ENCODE measurements at places on chromosomes 16 and 17.

DNA sequence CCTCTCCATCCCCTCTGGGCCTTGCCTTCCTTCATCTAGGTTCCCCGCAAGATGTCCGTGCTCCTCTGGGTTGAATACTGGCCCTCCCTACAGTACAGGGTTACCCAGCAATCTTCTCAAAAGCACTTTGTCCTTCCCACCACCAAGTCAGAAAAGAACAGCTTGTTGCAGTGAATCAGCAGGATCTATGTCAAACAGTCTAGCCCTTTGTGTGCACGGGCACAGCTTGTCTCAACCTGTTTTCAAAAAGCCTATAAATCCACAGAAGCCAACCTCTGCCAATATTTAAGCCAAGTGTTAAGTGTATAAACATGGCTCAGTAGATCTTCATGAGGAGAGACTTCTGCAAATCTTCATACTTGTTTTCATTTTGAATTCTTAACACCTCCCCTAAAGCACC lies 25.2 kb downstream of the C17orf67 start:
- no peaks in the 10 kb centered on the region for H3K36me3 ChIP-seq
- H3K27ac ChIP-seq: no peak overlapping the region
- no peak overlapping the region for H3K4me3 ChIP-seq
- peaks cover 8% of the 10 kb centered on the region for H3K4me1 ChIP-seq

DNA sequence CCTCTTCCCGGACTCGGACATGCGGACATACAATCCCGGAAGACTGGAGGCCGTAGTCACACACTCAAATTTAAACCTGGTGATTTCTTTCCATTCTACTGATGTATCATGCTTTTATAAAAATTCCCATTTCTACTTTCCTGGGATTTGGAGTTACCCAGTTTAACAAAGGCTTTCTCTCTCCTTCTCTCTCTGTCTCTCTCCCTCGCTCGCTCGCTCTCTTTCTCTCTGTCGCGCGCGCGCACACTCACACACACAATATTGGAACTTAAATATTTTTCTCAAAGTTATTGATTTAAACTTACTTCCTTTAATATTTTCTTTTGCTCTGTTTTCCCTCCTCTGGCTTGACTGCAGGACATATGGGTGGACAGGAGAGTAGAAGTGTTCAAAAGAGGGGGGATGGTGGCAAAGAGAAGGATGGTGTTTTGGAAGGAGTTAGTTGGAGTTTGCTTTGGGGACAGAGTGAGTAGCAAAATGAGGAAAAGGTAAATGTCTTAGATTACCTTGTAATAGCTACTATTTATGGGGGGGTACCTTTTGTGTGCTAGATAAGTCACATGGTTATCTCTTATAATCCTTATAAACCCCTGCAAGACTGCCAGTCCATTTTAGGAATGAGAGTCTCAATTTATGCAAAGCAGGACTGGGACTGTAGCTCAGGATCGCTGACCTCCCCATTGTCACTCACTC lies 878 bp upstream of the TRIM25 start:
- H3K27me3 ChIP-seq: no peaks in the 10 kb centered on the region
- H3K4me1 ChIP-seq: peaks cover 52% of the 10 kb centered on the region
- peak; percentile 50 for DNase-seq
- peak overlapping the region; percentile 95 for H3K4me3 ChIP-seq
- 0 out of 2 replicates have a peak, but pooled peaks cover 2% of the 10 kb centered on the region for H3K36me3 ChIP-seq
- peak overlapping the region; percentile 34 for H3K27ac ChIP-seq

GRCh38 chr16:11880007-11880406 lies 28.7 kb upstream of the RSL1D1 start:
- DNase-seq: no peak
- peaks cover 56% of the 10 kb centered on the region for H3K36me3 ChIP-seq
- no peak overlapping the region for H3K27ac ChIP-seq

GRCh38 chr16:30119428-30119827 lies 3.6 kb downstream of the MAPK3 start:
- no peak for DNase-seq
- H3K27ac ChIP-seq: no peak overlapping the region
- H3K36me3 ChIP-seq: peaks cover 3% of the 10 kb centered on the region
- H3K27me3 ChIP-seq: no peaks in the 10 kb centered on the region

DNA sequence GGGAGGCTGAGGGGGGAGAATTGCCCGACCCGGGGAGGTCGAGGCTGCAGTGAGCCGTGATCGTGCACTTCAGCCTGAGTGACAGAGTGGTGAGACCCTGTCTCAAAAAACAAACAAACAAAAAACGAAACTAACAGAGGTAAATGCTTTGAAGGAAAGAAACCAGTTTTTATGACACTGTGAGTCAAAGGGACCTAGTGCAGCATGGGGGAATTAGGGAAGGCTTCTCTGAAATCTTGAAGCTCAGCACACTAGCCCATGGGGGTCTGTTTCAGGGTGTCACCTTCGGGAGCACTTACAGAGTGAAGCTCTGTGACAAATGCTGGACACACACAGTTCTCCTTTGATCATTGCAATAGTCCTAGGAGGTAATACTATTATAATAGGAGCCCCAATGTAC lies 16.6 kb downstream of the ITPRIPL2 start:
- H3K4me3 ChIP-seq: no peak overlapping the region
- H3K36me3 ChIP-seq: no peaks in the 10 kb centered on the region
- no peaks in the 10 kb centered on the region for H3K27me3 ChIP-seq
- no peaks in the 10 kb centered on the region for H3K4me1 ChIP-seq
- H3K27ac ChIP-seq: no peak overlapping the region

- no peak for DNase-seq
- 0 out of 2 replicates have a peak, but pooled peaks cover 2% of the 10 kb centered on the region for H3K4me1 ChIP-seq
- no peaks in the 10 kb centered on the region for H3K36me3 ChIP-seq
- no peak overlapping the region for H3K27ac ChIP-seq
Measured at GRCh38 chr17:385178-385835, 32.7 kb upstream of the RPH3AL start.

DNA sequence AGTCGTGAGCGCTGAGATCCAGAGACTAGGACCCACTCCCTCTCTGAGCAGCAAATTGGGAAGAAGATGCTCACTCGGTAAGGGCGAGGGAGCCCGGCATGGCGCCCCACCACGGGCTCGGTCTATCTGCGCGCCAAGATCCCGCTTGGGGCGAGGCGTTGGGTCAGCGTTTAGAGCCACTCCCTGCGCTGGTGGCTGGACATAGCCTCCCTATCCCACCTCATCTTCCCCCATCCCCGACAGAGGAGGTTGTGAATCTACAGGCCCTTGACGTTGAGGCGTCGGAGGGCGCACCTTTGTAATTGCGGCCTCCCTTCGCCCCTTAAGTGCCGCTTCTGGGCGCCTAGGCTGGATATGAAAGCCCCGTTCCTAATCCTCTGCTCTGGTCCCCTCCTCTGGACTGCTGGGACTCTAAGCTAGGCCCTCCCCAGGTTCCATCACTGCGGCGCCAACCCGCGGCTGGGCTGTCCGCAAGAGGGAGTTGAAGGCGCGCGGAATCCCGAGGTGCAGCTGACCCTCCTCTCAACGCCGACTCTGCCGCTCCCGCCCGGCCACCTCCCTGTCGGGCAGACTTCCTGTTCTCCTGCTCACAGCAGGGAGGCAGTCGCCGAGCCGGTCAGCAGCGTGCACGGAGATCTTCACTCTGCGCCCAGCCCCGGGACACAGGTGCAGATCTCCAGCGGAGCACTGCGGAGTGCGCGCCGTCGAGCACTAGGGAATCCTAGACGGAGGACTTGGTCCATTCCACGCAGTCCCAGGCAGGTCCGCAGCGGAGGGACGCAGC lies 16.1 kb upstream of the HOXB9 start:
- H3K4me1 ChIP-seq: no peaks in the 10 kb centered on the region
- H3K27me3 ChIP-seq: no peaks in the 10 kb centered on the region
- H3K36me3 ChIP-seq: no peaks in the 10 kb centered on the region
- H3K4me3 ChIP-seq: no peak overlapping the region
- DNase-seq: no peak
- H3K27ac ChIP-seq: no peak overlapping the region

DNA sequence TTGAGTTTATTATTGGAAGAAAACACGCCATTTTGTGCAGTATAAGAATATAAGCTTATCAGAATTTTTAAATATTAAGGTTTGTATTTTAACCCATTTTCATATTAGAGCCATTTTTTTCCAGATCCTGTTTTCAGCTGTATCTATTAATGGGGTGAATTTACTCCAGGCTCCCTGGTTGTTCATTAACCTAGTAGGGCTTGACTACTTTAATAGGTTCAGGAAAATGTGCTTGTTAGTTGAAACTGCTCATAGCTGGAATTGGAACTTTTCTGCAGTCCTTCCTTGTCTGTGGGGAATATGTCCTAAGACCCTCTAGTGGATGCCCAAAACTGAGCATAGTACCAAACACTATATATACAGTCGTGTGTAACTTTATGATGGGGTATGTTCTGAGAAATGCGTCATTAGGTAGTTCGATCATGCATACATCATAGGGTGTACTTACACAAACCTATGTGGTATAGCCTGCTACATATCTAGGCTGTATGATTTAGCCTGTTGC lies 28.0 kb downstream of the NFAT5 start:
- H3K4me1 ChIP-seq: peaks cover 3% of the 10 kb centered on the region
- H3K27me3 ChIP-seq: no peaks in the 10 kb centered on the region
- no peak overlapping the region for H3K4me3 ChIP-seq
- H3K36me3 ChIP-seq: no peaks in the 10 kb centered on the region

DNA sequence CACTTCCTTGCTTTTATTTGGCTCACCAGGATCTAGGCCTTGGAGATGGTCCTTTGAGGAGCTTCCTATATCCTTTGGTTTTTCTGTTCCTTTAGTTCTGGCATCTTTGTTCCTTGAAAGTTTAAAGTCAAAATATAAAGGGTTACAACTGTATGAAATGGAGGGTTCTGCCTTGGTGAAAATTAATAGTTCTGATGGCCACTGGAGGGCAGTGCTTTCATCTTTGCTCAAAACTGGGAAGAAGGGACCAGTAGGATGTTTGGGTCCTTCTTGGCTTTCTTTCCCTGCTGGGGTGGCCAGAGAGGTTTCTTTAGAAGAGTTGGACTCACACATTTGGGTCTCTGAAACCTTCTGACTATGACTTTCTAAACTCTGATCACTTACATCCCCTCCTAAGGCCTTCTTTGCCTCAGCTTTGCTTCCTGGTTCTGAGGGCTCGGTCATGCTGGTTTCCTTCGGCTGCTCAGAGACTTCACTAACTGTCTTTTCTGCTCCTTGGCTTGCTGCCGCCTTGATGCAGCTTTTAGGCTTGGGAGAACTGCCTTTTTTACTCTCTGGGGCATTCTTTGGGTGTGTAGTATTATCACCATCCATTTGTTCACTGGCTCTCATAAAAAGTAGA lies 10.9 kb upstream of the ITGA2B start:
- H3K27me3 ChIP-seq: no peaks in the 10 kb centered on the region
- H3K4me1 ChIP-seq: peaks cover 4% of the 10 kb centered on the region
- H3K27ac ChIP-seq: no peak overlapping the region
- DNase-seq: peak; percentile 66
- peaks cover 16% of the 10 kb centered on the region for H3K36me3 ChIP-seq
- no peak overlapping the region for H3K4me3 ChIP-seq

DNA sequence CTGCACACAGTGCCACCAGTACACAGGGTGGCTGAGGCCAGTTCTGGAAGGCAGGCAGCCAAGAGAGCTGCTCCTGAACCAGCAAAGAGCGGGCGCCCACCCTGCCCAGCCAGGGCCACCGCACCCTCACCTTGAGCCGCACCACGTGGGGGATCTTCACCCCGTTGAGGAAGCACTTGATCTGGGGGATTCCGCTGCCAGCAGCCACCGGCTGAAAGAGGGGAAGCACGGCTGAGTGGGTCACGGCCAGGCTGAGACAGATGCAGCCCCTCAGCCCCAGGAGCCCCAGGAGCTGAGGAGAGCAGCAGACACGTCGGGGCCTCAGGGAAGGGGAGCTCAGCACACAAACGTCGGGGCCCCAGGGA lies 14.6 kb upstream of the CCDC154 start:
- H3K27me3 ChIP-seq: no peaks in the 10 kb centered on the region
- no peak for DNase-seq
- no peak overlapping the region for H3K4me3 ChIP-seq
- H3K27ac ChIP-seq: no peak overlapping the region
- no peaks in the 10 kb centered on the region for H3K36me3 ChIP-seq

Measured in Karpas-422 (cell line).